ENCODE measurements at places on chromosomes 4 and X. TPM values are rescaled to one million over a fixed set of nuclear protein-coding genes. Genes with fewer than 3 reads are reported as not detected.
A peak's percentile ranks its signal among the peaks of the same experiment; 100 is the strongest.

Gene DUX4
- not detected for total RNA-seq

Gene MTHFD2L
- 7.4 TPM for total RNA-seq

- no peak overlapping the region for H3K27ac ChIP-seq
- no peaks in the 10 kb centered on the region for H3K27me3 ChIP-seq
- DNase-seq = no peak
- no peaks in the 10 kb centered on the region for H3K36me3 ChIP-seq
These were observed 15.6 kb downstream of the ALPK1 start for GRCh38 chr4:112312610-112313239.

Gene FGA
- 49.0 TPM for total RNA-seq

DNA sequence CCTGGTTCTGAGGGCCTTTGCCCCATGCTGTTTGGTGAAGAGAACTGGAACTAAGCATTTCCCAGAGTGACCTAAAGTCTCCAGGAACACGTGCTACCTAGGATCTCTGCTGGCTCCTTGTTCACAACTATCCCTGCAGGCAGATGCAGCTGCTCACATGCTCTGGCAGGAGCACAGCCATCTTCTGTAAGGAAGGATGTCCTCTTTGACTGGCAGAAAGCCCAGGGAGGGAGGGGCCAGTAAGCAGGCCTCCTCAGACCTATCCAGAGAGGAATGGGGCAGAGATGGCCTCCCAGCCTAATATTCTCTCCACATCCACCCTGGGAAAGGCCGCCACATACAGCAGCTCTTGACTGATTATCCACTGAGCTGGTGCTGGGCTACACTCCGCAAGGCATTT is 142.8 kb upstream of the EOLA2 start:
- no peaks in the 10 kb centered on the region for H3K4me1 ChIP-seq
- no peak overlapping the region for H3K27ac ChIP-seq

GRCh38 chrX:107576841-107577240 is 51.5 kb upstream of the PRPS1 start:
- H3K4me1 ChIP-seq = no peaks in the 10 kb centered on the region
- no peak overlapping the region for H3K27ac ChIP-seq
- DNase-seq = no peak
- H3K27me3 ChIP-seq = no peaks in the 10 kb centered on the region

DNA sequence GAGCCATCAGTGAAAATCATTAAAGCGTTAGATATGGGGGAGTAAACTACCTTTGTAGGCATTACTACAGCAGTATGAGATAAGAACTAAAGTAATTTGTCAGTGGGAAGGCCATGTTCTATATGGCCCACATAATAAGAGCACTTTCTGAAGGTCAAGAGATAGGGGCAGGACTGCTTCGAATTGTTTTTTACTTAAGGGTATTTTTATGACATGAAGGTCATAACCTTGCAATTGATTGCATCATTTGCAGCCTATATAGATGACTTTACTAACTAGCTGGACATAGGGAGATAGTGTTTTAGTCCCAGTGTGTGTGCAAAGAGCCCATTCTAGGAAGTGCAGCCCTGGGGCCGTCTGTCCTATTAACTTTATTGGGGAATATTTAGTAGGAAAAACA is 23.6 kb upstream of the GC start:
- H3K27me3 ChIP-seq = no peaks in the 10 kb centered on the region
- no peaks in the 10 kb centered on the region for H3K4me1 ChIP-seq
- H3K36me3 ChIP-seq = no peaks in the 10 kb centered on the region
- no peak for DNase-seq

DNA sequence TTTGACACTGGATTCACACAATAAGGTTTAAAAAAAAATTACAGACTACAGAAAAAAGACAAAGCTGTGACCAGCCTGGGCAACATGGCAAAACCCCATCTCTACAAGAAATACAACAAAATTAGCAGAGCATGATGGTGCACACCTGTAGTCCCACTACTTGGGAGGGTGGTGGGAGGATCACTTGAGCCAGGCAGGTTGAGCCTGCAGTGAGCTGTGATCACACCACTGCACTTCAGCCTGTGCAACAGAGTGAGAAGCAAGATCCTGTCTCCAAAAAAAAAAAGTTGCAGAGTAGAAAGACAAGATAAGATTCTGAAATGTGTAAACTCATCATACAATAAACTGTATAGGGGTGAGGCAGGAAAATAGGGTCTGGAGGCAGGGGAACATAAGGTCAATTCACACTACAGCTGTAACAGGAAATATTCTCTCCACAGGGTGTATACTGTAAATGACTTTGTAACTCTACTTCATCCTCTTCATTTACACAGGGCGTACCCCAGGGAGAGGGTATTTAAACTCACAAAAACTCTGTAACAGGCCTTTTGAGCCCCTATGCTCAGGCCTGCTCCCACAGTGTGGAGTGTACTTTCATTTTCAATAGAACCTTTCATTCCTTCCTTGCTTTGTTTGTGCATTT is 112.6 kb upstream of the MAPK10 start:
- H3K27me3 ChIP-seq = no peaks in the 10 kb centered on the region
- H3K27ac ChIP-seq = no peak overlapping the region
- no peak overlapping the region for H3K4me3 ChIP-seq

DNA sequence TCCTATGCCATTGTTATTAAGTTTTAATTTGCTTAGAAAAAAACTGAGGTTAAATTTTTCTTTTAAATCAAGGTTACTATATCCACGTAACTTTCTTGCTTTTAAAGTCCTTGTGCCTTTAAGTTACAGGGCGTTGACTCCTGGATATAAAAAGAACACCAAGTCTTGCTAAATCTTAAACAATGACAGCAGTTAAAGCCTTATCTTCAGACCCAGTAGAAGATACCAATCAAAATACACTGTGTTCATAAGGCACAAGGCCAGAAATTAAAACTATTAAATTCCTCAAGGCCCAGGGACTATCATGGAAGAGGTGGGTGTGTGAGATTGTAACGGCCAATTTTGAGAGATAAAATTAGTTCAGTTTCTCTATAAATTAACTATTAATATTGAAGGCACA is 60.4 kb downstream of the PAGE2 start:
- H3K27ac ChIP-seq = peak overlapping the region; percentile 35
- H3K36me3 ChIP-seq = no peaks in the 10 kb centered on the region
- no peak for DNase-seq
- no peak overlapping the region for H3K4me3 ChIP-seq
- H3K4me1 ChIP-seq = no peaks in the 10 kb centered on the region

DNA sequence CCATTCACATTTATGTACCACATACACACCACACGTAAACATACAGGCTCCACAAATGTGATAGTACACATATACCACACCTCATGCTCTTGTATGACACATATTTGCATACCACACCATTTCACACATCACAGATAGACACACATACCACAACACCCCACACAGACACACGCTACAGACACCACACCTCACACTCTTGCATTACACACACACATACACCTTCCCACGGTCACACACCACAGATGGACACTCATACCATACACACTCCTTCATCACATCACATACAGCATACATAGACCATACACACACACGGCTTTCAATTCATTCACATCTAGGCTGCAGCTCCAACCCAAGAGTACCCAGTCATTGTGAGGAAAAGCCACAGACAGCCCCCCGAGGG is 222.5 kb upstream of the RPL34 start:
- H3K27ac ChIP-seq = no peak overlapping the region
- H3K4me1 ChIP-seq = no peaks in the 10 kb centered on the region
- DNase-seq = no peak
- no peaks in the 10 kb centered on the region for H3K27me3 ChIP-seq
- H3K36me3 ChIP-seq = no peaks in the 10 kb centered on the region

- H3K27me3 ChIP-seq = no peaks in the 10 kb centered on the region
- no peak overlapping the region for H3K4me3 ChIP-seq
- H3K36me3 ChIP-seq = no peaks in the 10 kb centered on the region
- H3K27ac ChIP-seq = no peak overlapping the region
- DNase-seq = no peak
- no peaks in the 10 kb centered on the region for H3K4me1 ChIP-seq
These were observed 278.8 kb upstream of the GALNTL6 start for GRCh38 chr4:171534391-171534790.

GRCh38 chrX:78327370-78328086 is at the start of gene CYSLTR1:
Gene CYSLTR1 (minus strand): TSS chrX:78327611. CDS start chrX:78273746, 53,865 bp downstream.
- H3K27me3 ChIP-seq = no peaks in the 10 kb centered on the region
- H3K36me3 ChIP-seq = no peaks in the 10 kb centered on the region
- H3K4me1 ChIP-seq = no peaks in the 10 kb centered on the region
- H3K27ac ChIP-seq = no peak within 1 kb of the TSS
- no peak for DNase-seq

DNA sequence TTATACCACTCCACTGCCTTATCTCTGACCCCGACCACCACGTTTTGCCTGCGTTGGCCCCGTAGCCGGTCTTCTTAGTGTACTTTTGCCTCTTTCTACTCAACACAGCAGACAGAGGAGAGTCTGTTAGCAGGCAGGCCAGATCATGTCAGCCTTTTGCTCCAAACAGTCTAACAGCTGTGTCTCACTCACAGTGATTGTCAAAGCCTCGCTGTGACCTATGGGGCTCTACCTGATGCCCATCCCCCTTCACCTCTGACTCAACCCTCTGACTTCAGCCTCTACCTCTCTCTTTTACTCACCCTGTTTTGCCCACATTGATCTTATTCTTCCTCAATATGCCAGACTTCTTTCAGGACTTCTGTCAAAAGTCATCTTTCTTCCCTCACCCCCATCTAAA is 127.1 kb downstream of the TRIML1 start:
- H3K36me3 ChIP-seq = no peaks in the 10 kb centered on the region
- H3K27me3 ChIP-seq = no peaks in the 10 kb centered on the region
- no peak overlapping the region for H3K27ac ChIP-seq

- no peak overlapping the region for H3K4me3 ChIP-seq
- H3K27me3 ChIP-seq = no peaks in the 10 kb centered on the region
- no peak overlapping the region for H3K27ac ChIP-seq
- no peaks in the 10 kb centered on the region for H3K4me1 ChIP-seq
These were observed 97.3 kb upstream of the DDX3X start for GRCh38 chrX:41236629-41237028.

Gene OPN1LW
- total RNA-seq = not detected

Gene PCSK1N
- not detected for total RNA-seq

DNA sequence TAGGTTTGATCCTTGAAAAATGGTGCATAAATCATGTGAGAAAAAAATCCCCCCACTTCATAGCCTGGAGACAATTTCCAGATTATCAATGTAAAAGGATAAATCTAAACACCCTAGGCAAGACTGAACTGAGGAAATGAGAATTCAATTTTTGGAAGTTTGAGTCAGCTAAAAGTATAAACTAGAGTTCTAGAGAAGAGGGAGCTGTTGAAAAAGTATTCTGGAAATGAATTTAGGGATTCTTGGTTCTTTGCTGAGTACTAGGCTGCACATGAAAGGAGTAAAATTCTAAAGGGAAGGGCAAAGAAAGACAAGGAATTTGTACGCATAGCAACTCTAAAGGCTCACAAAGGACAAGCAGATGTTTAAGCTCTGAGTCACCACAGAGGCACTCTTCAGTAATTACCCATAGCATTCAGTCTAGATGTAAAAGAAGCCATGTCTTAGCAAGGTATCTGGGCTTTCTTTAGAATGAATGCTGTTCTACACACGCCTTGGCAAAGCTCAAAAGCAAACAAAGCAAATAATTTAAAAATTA is 896.5 kb downstream of the PDHA2 start:
- H3K36me3 ChIP-seq = no peaks in the 10 kb centered on the region
- DNase-seq = no peak
- no peak overlapping the region for H3K4me3 ChIP-seq

Gene FAM149A
- 1.5 TPM for total RNA-seq

- no peaks in the 10 kb centered on the region for H3K36me3 ChIP-seq
- H3K27me3 ChIP-seq = no peaks in the 10 kb centered on the region
- DNase-seq = no peak
- H3K4me1 ChIP-seq = no peaks in the 10 kb centered on the region
These were observed 458.1 kb downstream of the KCTD8 start for GRCh38 chr4:43990551-43990950.

DNA sequence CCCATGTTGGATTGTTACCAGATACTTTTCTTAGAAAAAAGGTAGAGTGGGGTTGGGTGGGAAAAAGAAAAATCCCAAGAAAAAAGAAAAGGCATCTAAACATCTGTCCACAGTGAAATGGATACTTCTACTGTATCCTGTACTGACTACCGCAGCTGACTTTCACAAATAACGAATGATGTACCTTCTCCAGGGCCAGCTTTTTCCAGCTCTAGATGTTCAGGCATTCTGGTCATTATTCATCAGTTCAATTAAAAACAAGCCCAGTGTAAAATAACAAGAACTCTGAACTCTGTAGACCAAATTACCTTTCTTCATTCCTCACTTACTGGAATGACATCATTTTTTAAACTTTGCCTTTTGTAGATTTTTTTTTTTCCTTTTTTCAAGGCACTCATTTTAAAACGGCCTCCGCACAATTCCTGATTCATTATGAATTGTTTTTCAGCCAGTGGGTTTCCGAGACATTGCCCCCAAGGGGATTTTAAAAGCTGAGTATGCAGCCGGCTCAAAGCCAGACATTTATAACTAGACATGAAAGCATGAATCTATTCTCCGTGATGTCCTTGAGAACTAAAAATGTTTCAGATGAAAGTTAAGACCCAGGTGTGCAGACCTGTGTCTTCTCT is 113.5 kb downstream of the PRKX start:
- H3K27me3 ChIP-seq = no peaks in the 10 kb centered on the region
- no peak overlapping the region for H3K27ac ChIP-seq
- no peaks in the 10 kb centered on the region for H3K36me3 ChIP-seq
- no peak overlapping the region for H3K4me3 ChIP-seq

Gene ADAM29
- total RNA-seq = not detected

Gene FRMPD3
- not detected for total RNA-seq

DNA sequence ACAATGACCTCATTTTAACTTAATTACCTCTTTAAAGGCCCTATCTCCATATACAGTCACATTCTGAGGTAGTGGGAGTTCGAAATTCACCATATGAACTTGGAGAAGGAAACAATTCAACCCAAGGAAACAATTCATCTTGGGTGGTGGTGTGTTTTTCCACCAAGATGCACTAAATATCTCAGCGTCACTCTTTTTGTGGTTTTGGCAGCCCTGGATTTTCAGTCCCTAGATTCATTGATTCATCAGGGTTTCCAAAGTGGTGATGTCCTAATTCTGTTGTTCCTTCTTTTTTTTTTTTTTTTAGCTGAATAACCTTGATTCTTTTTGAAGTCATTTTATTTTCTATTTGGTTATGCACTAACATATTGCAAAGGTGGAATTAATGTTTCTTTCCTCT is 162.6 kb upstream of the RAPGEF2 start:
- H3K4me1 ChIP-seq = no peaks in the 10 kb centered on the region
- H3K27me3 ChIP-seq = no peaks in the 10 kb centered on the region
- no peaks in the 10 kb centered on the region for H3K36me3 ChIP-seq
- no peak for DNase-seq

DNA sequence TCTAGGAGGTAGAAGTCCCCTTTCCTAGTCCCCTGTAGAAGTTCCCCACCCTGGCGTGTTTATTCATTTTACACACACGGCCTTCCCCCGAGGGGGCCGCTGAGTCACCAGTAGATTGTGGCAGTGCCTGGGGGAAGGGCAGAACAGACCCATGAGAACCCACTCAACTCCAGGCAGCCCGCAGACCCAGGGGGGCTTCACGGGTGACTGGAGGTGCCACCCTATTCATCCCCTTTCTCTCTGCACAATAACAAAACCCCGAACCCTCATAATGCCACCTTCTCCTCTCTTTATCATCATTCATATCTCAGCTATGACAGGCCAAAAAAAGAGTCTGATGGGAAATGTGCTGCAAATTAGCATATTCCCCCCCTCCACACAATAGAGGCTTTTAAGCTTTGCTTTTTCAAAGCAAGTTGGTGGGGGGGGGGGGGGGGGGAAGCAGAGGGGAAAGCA is 20.4 kb upstream of the GPM6B start:
- H3K36me3 ChIP-seq = no peaks in the 10 kb centered on the region
- H3K4me1 ChIP-seq = no peaks in the 10 kb centered on the region
- H3K27me3 ChIP-seq = no peaks in the 10 kb centered on the region
- H3K27ac ChIP-seq = no peak overlapping the region
- no peak overlapping the region for H3K4me3 ChIP-seq
